ENCODE measurements at places on chromosomes 11 and 22.

- peak; percentile 67 for DNase-seq
Measured at GRCh38 chr22:27804470-27805297, 3.1 kb upstream of the MN1 start.

DNA sequence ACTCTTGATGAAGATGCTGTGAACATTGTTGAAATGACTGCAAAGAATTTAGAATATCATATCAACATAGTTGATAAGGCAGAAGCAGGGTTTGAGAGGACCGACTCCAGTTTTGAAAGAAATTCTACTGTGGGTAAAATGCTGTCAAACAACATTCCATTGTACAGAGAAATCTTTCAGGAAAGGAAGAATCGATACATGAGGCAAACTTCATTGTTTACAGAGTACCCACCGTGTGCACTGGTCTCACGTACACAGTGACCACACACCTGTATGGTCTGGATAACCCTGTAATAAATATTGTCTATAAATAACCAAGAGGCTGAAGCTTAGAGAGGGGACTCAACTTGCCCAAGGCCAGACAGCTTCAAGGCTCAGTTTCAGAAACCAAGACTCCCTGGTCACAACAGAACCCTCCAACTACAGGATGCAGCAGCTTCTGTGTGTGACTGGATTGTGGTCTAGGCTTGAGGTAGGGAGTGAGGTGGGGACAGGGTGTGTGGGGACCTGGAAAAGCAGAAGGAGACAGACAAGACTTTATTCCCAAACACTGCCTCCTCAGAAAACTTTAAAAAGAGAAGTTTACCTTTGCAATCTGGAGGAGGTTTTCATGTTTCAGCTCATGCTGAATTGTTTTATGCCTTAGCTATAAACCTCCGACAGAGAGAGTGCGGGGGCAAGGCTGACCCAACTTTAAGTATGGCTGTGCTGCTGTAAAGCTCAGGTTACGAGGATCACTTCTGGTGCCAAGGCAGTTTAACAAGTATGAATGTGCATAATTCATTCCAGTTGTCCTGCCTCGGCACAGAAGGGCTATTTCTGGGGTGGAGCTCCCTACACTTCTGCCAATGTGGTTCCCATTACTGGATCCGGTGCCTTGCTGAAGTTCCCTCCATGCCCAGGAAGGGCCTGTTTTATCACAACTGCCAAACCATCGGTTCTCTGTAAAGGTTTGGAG is 372.6 kb upstream of the NARS2 start:
- DNase-seq: no peak

- DNase-seq: peak; percentile 46
Measured at GRCh38 chr11:95593111-95593510, 196.5 kb downstream of the FAM76B start.

DNA sequence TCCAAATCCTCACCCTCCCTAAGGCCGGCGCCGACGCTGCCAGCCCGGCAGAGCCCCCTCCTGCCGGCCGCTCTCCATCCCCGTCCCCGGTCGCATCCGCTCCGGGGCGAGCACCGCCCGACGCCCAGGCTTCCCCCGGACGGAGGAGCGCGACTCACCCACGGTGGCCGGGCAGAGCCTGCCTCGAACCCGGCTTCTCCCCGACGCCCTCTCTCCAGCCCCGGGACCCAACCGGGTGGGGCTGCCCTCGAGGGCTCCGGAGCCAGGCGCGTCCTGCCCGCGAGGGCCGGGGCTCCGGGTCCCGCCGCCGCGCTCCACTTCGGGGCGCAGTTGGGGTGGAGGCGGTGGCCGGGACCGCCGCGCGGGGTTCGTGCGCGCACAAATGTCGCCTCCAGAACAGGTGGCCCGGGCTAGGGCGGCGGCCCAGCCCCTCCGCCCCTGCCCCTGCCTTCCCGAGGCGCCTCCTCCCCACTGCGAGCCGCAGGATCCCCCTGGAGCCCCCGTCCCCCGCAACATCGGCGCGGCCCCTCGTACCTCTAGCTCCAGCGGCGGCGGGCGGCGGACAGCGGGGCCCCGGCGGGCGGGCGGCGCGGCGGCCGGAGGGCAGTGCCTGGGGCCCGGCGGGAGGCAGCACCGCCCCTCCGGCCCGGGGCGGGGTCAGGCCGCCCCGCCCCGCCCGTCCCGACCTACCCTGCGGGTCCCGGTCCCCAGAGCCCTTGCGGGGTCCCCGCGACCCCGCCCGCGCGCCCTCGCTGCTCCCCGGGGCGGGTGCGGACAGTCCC is at the start of gene A4GALT:
A4GALT (minus strand) TSS at position 608 of the 782 bp plus-strand sequence. CDS start 26,919 bp downstream, outside the sequence.
- DNase-seq: no peak

DNA sequence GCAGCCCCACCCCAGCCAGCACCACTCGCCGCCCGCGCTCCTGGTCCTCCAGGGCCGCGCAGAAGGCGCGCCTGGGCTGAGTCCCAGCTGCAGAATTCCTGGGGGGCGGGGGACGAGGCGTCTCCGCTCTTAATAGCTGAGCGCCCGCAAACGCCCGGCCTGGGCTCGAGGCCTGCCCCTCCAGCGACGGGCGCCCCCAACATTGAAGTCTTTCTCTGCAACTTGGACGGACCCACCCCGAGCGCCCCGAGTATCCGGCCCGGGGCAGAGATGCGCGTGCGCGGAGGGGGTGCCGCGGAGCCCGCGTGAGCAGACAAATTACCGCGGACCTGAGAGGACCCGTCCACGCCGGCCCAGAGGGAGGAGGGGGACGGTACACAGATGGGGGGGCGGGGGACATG is 6.7 kb upstream of the SYT7 start:
- peak; percentile 78 for DNase-seq

GRCh38 chr11:132336781-132337535 is 966.5 kb downstream of the NTM start:
- no peak for DNase-seq

- DNase-seq: peak; percentile 57
Measured at GRCh38 chr11:123536690-123537437, 106.8 kb downstream of the GRAMD1B start.

DNA sequence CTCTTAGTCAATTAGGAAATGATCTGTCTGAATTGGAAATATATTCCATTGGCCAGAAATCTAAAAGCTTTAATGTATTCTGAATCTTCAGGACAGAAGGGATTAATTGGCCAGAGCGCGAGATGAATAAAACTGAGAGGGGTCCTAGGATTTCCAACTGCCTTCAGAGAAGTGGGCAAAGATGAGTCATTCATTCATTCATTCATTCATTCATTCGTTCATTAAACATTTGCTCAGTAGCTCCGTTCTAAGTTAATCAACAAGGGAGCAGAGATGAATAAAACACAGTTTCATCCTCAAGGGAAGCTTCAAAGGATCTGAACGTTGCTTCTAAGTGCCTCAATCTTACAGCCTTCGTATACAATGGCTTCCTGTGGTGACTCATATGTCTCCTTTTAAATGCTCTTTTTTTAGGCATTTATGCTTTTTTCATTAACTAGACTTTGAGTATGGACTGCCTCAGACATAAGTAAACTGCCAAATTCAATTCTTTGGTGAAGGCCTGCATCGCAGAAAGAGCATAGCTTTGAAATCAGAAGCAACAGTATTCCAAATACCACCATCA is 537.4 kb upstream of the CCDC90B start:
- DNase-seq: no peak
